Stimulated activated naive B cell treated with anti-CD40 and anti-IgM and Interleukin-4, amounts not matched to agents 10 μg/mL and 1 μg/mL and 100 μg/mL, for 72 hours (primary cell): ENCODE measurements at places on chromosomes 11 and 22.

- no peak for DNase-seq
These were observed 10.2 kb downstream of the RAB38 start for GRCh38 chr11:88164806-88165585.

DNA sequence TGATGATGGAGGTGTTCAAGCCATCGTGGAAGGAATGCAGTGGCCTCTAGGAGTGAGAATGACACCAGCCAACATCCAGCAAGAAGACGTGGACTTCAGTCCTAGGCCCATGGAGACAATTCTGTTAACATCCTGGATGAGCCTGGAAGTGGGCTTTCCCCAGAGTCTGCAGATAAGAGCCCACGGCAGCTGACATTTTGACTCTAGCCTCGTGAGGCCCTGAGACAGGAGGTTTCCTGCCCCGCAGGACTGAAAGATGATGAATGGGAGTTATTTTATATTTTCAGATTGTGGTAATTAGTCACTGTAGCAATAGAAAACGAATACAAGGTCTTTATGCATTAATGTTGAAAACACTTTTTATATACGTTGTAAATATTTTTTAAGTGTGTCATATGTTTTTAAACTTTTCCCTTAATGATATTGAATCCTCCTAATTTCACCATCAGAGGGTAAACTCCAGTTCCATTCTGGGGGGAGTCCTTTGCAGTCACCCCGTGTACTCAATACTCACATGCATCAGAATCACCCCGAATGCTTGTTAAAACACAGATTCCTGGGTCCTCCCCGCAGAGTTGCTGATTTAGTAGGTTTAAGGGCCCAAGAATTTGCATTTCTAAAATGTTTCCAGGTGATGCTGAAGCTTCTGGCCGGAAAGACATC lies 570 bp upstream of the TPCN2 start:
- no peak for DNase-seq

DNA sequence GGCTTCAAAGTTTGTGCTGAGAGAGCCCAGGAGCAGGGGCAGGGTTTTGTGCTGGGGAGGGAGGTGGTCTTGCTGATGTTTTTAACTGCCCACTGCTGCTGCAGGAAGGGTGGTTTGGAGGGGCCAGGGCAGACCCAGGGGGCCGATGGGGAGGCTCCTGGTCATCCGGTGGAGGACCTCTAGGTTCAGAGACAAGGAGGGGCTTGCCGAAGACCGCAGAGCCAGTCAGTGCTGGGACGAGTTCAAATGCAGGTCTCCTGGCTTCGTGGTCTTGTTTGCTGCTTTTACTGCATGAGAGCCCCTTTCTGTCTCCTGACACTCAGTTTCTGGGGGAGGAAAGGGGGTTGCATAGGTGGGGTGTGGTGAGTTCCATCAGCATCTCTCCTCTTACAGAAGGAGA lies 26.0 kb downstream of the CACNA1I start:
- no peak for DNase-seq

- DNase-seq: no peak
These were observed 176.6 kb upstream of the RAG2 start for GRCh38 chr11:36774603-36775002.

DNA sequence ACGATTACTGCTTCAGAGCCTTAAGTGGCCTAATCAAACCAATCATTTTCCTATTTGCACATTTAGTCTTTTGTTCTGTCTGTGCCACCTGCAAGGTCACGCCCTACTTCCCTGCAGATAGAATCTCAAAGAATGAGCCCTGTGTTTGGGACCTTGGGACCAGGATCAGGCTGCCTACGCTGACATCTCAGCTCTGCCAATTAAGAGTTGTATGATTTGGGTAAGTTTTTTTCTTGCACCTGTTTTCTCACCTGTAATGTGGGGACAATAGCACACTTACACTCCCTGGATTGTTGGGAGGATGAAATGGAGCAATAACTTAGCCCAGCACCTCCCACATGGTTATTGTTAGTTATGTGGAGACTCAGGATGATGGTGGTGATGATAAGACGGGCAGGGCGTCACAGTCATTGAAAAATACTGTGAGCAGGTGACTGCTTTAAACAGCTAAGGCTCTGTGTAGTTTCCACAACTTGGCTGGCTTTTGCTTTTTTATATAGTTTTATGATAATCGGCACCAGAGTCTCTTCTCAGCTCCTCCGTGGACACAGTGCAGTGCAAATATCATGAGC lies 155.0 kb downstream of the ADAMTS15 start:
- DNase-seq: no peak

GRCh38 chr11:6606471-6607189 lies 3.1 kb downstream of the ILK start:
- DNase-seq: peak; percentile 63

DNA sequence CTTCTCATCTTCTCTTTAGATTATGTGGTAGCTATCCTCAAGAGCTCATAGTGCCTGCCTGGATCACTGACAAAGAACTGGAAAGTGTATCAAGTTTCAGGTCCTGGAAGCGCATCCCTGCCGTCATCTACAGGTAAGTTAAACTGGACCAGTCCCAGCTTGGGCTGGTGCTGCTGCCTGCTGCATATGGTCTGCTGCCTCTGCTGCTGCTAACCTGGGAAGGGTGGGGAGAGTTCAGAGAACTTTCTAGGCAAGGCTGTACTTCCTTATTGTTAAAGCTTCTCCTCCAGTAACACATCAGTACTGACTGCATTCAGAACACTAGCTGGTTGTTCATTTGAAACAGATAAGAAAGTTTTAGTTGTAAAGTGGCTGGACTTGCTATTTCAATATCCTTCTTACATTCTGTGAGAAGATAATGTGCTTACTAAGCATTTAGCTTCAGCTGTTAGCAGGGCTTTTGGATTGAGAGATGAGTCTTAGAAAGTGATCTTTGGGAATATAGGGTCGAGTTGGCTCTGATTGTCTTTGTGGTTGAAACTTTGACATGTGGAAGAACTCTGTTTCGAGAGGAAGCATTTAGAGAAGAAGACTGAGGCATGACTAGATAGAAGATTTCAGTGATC lies 77.3 kb upstream of the HORMAD2 start:
- no peak for DNase-seq

GRCh38 chr11:104254347-104254746 lies 90.4 kb upstream of the PDGFD start:
- DNase-seq: peak; percentile 1

DNA sequence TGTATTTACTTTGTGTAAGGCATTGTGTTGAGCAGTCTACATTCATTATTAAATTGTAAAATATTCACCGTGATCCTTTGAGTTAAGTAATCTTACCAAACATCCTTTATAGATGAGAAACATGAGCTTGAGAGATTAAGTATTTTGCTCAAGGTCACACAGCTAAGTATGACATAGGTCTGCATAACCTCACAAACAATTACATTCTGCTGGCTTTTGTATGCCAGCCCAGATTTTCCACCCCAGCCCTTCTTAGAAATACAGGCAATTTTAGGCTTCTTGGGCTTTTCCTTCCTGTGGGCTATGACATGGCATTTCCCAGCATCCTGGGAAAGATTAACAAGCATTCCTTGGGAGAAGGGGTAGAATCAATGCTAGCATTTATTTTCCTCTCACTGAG lies 357.3 kb downstream of the NELL1 start:
- no peak for DNase-seq

GRCh38 chr11:19868281-19868821 lies 155.7 kb downstream of the NAV2 start:
- no peak for DNase-seq

- DNase-seq: no peak
These were observed 1.1 kb downstream of the TBCEL start for GRCh38 chr11:121024989-121025388.

- DNase-seq: no peak
These were observed 497.5 kb downstream of the TBC1D22A start for GRCh38 chr22:47259990-47260389.

DNA sequence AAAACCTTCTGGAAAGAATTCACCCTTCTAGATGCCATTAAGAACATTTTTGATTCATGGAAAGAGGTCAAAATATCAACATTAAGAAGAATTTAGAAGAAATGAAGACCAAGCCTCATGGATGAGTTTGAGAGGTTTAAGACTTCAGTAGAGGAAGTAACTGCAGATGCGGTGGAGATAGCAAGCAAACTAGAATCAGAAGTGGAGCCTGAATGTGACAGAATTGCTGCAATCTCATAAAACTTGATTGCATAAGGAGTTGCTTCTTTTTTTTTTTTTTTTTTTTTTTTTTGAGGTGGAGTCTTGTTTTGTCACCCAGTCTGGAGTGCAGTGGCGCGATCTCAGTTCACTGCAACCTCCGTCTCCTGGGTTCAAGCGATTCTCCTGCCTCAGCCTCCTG lies 51.6 kb downstream of the MS4A13 start:
- no peak for DNase-seq

GRCh38 chr11:11848891-11849746 lies 7.3 kb downstream of the USP47 start:
- peak; percentile 27 for DNase-seq

DNA sequence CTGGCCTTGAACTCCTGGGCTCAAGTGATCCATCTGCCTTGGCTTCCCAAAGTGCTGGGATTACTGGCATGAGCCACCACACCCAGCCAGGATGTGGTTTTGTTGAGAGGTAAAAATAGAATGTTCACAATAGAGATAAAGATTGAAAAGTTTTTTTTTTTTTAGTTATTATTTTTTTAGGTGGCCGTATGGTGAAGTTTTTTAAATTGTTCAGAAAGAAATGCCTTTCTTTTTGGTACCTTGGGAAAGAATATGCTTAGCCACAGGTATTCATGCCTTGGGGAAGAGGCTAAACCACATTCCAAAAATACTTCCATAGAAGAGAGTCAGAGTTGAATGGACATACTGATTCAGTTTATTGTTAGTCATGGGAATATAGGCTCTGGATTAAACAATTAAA lies 143.4 kb downstream of the C11orf91 start:
- DNase-seq: no peak

GRCh38 chr11:121070951-121071845 lies 29.8 kb upstream of the TECTA start:
- DNase-seq: no peak

DNA sequence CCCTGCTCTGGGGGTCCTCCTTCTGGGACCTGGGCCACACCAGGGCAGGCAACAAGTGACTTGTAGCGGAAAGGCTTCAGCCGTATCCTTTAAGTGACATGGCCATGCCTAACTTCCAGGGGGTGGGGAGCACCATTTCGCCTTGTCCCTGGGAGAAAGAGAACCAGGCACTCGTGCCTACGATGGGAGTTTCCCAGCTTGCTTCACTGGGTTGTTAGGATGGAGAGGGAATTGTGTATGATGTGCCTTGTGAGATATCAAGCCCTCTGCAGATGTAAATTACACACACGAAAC lies 151.4 kb downstream of the CACNA1I start:
- DNase-seq: no peak

GRCh38 chr11:15072551-15073143 lies 746 bp upstream of the CALCB start:
- DNase-seq: no peak

GRCh38 chr11:14625586-14626205 lies 17.9 kb upstream of the PDE3B start:
- DNase-seq: no peak

GRCh38 chr11:34340653-34341052 lies 17.2 kb downstream of the ABTB2 start:
- no peak for DNase-seq

GRCh38 chr11:35290876-35291275 lies 128.5 kb downstream of the SLC1A2 start:
- DNase-seq: no peak

- no peak for DNase-seq
These were observed 60.8 kb downstream of the PPFIBP2 start for GRCh38 chr11:7574491-7575130.

GRCh38 chr11:18282626-18283025 lies 16.6 kb downstream of the SAA1 start:
- DNase-seq: no peak

- no peak for DNase-seq
These were observed 38.0 kb downstream of the OSBPL5 start for GRCh38 chr11:3126901-3127691.

DNA sequence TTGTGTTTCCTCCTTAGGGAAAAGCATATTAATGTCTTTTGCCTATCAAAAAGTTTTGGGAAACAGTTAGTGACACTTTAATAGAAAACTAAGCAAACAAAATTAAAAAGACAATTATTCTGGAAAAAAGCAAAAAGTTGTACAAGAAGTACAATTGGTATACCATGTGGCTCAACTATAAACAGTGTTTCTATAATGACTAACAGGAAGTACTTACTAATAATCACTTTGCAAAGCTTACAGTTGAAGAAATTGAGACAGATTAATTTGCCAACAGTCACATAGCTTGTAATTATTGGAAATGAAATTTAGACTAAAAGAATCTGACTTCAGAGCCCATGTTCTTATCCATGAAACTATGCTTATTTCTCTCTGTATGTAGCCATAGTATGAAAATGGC lies 24.7 kb downstream of the PPME1 start:
- no peak for DNase-seq

DNA sequence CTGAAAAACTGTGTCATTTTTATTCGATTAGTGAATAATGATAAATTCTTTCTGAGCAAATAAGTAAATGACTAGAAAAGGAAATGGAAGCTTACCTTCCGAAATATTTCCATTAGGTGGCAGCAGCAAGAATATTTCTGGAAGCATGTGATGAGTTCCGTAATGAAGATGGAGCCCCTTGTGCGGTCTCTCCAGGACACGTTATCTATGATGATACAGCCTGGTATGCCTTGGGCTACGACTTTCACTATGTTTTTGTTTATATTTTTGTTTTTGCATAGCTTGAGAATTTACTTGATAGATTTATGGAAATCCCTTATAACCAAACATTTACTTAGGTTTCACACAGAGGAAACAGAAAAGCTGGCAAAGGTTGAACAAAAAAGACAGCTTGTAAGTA lies 25.7 kb downstream of the CASP5 start:
- no peak for DNase-seq

- DNase-seq: no peak
These were observed 22.5 kb upstream of the ADA2 start for GRCh38 chr22:17241576-17242330.

GRCh38 chr22:43151251-43152002 lies at the start of gene TSPO:
TSPO (plus strand) TSS chr22:43151559; CDS start chr22:43159239, 7,680 bp downstream.
- DNase-seq: no peak

DNA sequence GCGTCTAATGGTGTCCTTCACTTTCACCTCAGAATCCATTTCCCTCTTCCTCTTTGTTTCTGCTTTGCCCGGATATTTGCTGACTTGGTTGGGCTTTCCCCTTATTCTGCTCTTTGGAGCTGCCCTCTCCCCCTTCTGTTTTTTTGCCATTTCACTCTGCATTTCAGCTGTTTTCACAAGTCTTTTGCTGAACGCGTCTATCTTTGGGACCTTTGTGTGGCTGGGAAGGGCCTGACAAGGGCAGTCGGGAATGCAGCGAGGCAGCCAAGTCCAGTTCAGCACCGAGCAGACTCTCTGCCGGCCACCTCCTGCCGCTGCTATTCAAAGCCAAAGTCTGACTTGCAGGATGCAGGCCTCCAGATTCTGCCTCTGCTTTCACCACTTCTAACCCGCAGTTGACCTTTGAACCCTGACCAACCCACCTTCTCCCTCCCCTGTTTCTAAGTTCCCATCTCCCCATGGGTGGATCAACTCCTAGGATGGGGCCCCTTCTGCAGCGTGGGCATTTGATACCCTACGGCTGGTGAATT lies 38.2 kb downstream of the FEZ1 start:
- DNase-seq: no peak

GRCh38 chr11:46351606-46352005 lies 4.3 kb downstream of the DGKZ start:
- no peak for DNase-seq
